ENCODE measurements at places on chromosomes 16 and 17.

DNA sequence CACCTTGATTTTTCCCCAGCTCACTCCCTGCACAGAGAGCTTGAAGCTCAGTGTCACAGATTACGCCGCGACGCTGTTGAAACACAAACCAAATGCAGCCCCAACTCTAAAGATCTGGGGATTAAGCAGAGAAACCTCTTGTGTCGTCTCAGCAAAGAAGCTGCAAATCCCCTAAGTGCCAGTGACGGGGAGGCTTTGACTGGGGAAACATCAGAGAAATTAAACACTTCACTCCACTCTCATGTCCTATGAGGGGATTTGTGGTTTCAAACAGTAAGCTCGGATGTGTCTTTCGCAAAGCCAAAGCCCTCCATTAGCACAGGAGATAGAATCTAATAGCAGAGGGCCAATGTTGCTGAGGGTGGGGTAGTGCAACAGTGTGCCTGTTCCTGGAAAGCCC lies 233.7 kb downstream of the HS3ST4 start:
- DNase-seq = no peak

- no peak for DNase-seq
Observed at GRCh38 chr17:1985686-1986085, 39.4 kb downstream of the RTN4RL1 start.

- DNase-seq = no peak
Observed at GRCh38 chr17:12709063-12709462, 43.4 kb downstream of the MYOCD start.

- DNase-seq = no peak
Observed at GRCh38 chr17:16818821-16819683, 129.0 kb downstream of the CCDC144A start.

DNA sequence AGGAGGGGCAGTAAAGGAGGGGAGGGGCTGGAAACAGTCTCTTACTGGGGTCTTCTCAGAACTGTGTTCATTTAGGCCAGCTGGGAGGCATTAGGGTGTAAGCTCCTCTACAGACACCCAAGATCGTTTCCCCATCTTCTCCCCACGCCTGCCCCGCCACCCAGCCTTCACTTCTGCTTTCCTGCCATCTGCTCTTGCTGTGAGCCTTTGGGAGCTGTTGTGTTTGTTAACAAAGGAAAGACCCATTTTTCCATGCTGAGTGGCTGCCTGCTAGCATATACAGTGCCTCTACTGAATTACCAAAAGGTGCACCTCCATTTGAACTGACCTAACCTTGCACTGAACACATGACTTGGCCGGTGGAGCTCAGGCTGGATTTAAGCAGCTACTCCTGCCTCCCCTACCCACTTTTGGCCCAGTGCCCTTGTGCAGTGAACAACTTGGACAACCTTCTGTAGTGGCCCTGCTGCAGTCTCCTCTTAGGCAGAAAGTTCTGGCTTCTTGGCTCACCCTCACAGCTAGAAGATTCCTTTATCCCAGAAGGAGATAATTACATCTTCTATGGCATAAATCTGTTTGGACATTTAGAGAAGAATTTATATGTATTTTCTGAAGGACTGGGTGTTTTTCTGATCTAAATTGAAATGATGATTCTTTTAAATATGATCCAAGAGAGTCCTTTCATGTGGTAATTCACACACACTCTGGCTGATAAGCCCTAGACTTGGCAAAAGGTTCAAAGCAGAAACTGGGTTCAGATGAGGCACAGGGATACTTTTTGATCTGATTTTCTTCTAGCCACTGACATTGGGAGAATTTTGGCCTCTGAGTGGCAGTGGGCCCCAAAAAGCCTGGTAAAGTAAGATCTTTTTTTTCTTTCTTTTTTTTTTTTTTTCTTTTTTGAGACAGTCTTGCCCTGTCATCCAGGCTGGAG lies 81.9 kb upstream of the HNF1B start:
- DNase-seq = no peak

- no peak for DNase-seq
Observed at GRCh38 chr17:14245002-14245401, 8.3 kb upstream of the CDRT15 start.

DNA sequence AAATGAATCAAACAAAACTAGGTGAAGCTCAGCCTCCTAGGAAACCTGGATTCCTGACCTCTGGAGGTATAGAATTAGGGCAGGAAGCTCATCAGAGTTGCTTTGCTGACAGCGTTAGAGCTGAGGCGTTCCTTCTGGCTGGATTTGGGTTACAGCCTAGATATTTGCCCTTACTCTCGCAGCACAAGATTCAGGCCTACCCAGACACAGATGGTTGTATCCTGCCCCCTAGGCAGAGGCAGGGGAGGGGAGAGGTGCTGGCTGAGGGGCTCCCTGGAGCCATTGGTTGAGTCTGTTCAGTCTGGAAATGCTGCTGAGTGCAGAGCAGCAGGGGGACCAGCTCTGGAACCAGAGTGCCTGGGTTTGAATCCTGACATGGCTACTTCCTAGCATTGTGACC lies 78.4 kb downstream of the MPRIP start:
- DNase-seq = no peak

DNA sequence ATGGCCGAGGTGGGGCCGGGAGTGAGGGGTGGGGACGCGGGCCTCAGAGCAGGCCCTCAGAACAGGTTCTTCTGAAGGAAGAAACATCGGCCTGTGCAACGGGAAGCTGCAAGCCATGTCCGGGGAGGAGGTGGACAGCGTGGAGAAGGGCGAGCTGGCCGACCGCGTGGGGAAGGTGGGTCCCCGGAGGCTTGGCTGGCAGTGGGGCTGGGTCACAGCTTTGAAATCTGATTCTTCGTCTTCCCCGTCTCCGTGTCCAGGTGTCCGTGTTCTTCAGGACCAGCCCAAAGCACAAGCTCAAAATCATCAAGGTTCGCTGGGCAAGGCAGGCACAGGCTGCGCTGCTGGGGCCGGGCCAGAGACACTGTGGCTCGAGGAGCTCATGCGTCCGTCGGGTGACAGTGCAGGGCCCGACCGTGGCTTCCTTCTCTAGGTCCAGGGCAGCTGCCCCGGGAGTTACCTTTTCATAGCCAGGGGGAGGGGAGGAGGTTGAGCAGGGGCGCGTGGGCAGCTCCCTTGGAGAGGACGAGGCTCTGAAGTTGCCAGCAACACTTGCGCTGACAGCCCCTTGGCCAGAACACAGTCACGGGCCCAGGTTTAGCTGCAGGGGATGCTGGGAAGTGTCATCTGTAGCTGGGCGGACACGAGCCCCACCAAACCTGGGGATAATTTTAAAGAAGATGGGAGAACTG lies 51.3 kb downstream of the MEAK7 start:
- no peak for DNase-seq

GRCh38 chr16:48136547-48137360 lies 19.0 kb downstream of the ABCC12 start:
- DNase-seq = no peak

Data from stimulated activated CD8-positive, alpha-beta memory T cell treated with anti-CD3 and anti-CD28 coated beads, Interleukin-7, amount 100 ng/mL, for 24 hours (primary cell).